ENCODE measurements at places on chromosomes 7 and 10.

GRCh38 chr10:68047122-68047521, 28.0 kb downstream of the HERC4 start:
- no peak for DNase-seq

DNA sequence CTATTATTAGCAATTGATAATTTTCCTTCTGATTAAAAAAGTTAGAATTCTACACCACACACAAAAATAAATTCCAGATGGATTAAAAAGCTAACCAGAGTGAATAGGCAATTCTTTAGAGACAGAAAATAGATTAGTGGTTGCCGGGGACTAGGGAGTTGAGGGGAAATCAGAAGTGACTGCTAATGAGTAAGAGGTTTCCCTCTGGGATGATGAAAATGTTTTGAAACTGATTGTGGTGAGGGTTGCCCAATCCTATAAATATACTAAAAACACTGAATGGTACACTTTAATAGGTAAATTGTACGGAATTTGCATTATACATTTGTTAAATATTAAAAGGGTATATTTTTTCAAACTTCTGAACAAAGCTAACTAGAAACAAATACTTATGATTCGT, 214.9 kb downstream of the GPAM start:
- DNase-seq, result no peak

- DNase-seq, result no peak
Observed at GRCh38 chr7:79806161-79806734, 328.4 kb upstream of the GNAI1 start.

GRCh38 chr7:35007768-35008167, 29.5 kb downstream of the DPY19L1 start:
- no peak for DNase-seq

GRCh38 chr10:73471226-73471625, 24.6 kb downstream of the PPP3CB start:
- DNase-seq, result no peak

DNA sequence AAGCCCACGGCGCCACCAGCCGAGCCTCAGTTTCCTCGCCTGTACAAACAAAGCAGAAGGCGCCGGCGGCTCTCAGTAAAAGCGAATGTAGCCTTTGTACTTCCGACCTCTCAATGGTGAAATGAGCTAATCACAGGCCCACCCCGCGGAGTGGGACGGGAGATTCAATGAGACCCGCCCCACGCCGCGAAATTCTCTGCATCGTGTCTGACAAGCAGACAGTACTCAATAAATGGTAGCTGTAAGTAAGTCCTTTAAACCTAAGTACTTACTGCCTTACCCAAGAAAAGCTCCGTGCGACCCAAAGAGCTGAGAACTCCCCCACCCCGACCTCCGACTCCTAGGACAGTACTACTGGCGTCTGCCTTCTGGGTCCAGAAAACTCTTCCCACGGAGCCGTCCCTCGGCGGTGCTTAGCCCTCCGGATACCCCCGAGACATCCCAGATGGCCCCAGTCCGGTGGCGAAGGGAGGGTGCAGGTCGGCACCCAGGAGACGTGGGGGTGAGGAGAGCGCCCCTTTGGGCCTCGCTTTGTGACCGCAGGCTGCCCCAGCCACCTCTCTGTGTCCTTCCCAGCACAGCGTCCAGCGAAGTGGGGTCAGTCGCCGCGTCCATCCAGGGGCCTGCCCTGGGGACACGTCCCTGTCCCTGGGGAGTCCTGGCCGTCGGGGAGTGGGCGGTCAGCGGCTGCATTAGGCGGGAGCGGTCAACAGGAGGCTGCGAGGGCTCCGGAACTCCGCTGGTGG, 972 bp upstream of the CXCL12 start:
- DNase-seq, result no peak

- no peak for DNase-seq
Observed at GRCh38 chr10:34018784-34019183, 684.3 kb upstream of the NRP1 start.

- no peak for DNase-seq
Observed at GRCh38 chr7:48664241-48664640, 260.1 kb upstream of the CDC14C start.

- DNase-seq, result peak; percentile 65
Observed at GRCh38 chr10:76632767-76633051, 1004.9 kb downstream of the KCNMA1 start.

DNA sequence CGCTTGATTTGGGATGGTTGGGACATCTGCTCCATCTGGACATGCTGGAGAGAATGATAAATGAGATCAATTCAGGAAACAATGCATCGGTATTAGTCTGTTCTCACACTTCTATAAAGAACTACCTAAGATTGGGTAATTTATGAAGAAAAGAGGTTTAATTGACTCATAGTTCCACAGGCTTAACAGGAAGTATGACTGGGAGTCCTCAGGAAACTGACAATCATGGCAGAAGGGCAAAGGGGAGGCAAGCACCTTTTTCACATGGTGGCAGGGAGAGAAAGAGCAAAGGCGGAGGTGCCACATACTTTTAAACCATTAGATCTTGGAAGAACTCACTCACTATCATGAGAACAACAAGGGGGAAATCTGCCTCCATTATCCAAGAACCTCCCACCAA, 16.8 kb upstream of the TSPAN12 start:
- no peak for DNase-seq

- no peak for DNase-seq
Observed at GRCh38 chr7:17882685-17883084, 57.6 kb downstream of the SNX13 start.

DNA sequence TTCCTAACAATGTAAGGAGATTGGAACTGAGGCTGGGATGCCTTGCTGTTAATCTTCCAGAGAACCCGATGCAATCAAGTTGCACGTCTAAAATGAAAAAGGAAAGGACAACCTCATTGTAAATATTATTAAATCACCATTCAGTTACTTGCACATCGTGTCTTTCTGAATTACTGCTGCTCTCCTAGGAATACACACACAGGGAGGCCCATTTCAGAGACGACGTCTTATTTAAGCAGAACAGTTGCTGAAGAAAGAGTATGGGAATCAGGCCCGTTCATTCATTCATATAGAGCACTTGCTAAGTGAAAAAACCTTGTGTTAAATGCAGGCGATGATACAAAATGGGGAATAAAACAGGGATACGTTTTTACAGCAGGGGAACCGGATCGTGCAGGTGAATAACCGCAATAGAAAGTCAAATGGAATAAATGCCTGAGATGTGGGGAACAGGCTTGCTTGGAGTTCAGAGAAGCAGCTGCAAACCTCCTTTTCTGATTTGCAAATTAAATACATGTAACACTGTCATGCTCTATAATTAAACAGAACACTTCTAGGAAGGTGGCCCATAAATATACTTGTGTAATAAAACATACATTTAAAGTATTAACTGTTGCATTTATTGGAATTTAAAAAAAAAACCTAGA, 409.9 kb downstream of the GALNT17 start:
- no peak for DNase-seq

GRCh38 chr7:15524077-15524476, 37.7 kb downstream of the AGMO start:
- no peak for DNase-seq

- DNase-seq, result no peak
Observed at GRCh38 chr7:124413029-124413428, 352.6 kb downstream of the GPR37 start.

DNA sequence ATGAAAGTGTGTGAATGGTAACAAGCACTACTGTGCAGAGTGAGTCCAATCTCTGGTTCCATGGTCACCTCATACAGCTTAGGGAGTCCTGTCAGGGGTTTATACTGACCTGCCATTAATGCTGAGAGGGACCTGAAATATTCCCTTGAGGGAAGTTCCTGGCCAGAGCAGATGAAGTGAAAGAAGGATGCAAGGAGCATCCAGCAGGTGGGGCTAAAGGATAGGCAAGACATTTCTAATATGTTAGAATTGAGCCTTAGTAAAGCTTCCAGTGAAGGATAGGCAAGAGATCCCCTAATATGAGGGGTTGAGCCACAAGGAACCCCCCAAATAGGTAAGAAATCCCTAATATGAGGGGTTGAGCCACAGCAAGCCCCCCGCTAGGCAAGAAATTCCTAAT, 25.5 kb upstream of the FAM221A start:
- peak; percentile 78 for DNase-seq

- DNase-seq, result no peak
Observed at GRCh38 chr7:75663302-75663907, 75.3 kb downstream of the HIP1 start.

GRCh38 chr7:44324204-44324480, 1.3 kb downstream of the CAMK2B start:
- DNase-seq, result no peak

DNA sequence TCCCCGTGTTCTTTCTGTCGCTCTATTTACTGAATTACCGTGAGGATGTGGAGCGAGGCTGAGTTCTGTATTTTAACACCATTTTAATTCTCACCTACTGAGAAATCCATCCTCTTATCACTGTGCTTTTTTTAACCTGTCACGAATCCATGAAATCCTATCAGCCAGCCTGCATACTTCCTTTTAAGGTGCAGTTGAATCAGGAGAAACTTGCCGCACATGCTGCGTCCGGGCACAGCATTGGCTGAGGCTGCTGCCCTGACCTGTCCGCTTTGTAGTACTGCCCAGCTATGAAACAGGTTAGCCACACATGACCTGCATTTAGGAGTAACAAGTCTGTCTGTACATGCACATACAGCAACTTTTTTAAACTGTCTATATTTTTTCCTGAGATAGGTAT, 82.5 kb downstream of the EGFR start:
- DNase-seq, result peak; percentile 37

All from body of pancreas (tissue), 4 donors.